Stimulated activated CD4-positive, alpha-beta T cell treated with anti-CD3 and anti-CD28 coated beads, Interleukin-4, amount 100 ng/mL, for 24 hours (primary cell): ENCODE measurements at places on chromosomes 1 and 21.

GRCh38 chr1:172373864-172374263, 46.6 kb upstream of the C1orf105 start:
- DNase-seq, result no peak

DNA sequence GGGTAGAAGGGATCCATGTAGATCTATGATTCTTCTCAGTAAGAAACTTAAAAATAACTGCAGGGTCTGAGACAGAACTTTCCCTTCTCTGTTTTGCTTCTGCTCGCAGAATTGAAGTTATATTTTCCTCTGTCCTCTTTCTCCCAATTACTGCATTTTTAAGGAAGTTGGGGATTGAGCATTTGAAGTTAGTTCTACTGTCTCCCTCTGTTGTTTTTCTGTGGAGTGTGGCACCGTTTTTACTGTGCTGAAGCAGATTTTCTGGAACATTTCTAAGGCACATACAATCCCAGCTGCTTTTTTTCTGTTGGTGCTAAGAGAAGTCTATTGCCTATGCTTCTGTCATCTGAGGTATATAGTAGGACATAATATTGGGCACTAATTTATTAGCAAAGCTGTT, 43.3 kb downstream of the RASAL2 start:
- DNase-seq, result no peak

GRCh38 chr21:28801906-28802305, 190.8 kb downstream of the LTN1 start:
- DNase-seq, result no peak

DNA sequence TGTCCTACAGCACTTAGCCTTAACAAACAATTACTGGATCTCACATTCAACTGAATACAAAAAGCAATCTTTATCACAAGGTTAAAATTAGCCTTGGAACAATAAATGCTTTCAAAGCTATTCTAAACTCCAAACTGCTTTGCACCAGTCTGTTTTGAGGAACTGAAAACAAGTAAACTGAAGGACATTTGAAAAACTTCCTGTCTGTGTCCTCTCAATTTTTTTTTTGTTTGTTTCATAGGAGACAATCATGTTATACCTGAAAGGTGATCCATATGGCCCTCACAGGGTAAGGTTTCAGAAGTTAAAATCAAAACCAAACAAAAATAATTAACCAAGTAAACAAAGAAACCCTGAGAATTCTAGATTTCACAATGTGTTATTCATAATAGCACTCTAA, 459.1 kb downstream of the DPYD start:
- no peak for DNase-seq

- no peak for DNase-seq
These were observed 42.5 kb downstream of the WDR4 start for GRCh38 chr21:42836767-42837301.

- no peak for DNase-seq
These were observed 36.3 kb downstream of the SDCCAG8 start for GRCh38 chr1:243292117-243292516.

DNA sequence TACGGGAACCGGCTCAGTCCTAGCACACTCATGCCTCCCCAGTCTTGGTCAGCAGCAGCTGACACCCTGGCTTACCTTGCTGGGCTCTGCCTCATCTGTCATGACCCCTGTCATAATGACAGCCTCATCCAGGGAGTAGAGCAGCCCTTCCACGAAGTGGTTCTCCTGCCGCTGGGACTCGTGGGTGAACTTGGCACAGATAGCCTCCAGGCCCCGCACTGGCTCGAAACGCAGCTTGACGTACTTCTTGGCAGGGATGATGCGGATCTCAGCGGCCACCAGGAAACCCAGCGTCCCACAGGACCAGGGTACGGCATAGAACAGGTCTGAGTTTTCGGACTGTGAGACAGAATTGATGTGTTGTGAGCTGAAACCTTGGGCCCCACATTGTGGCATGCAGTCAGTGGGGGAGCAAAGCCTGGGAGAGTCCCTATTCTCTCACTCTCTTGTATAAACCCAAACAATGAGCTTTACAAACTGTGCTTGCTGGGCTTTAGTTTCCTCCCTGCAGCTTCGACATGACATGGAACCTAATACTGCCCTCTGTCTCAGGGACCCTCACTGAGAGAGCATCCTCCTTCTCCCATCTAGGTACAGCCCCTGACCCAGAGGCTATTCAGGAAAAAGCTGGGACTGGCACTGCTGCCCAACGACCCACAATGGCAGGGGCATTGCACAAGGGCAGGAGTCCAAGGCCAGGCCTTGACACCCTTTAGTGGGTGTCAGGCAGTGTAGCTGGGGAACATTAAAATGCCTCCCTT, 15.5 kb downstream of the DHCR24 start:
- no peak for DNase-seq

DNA sequence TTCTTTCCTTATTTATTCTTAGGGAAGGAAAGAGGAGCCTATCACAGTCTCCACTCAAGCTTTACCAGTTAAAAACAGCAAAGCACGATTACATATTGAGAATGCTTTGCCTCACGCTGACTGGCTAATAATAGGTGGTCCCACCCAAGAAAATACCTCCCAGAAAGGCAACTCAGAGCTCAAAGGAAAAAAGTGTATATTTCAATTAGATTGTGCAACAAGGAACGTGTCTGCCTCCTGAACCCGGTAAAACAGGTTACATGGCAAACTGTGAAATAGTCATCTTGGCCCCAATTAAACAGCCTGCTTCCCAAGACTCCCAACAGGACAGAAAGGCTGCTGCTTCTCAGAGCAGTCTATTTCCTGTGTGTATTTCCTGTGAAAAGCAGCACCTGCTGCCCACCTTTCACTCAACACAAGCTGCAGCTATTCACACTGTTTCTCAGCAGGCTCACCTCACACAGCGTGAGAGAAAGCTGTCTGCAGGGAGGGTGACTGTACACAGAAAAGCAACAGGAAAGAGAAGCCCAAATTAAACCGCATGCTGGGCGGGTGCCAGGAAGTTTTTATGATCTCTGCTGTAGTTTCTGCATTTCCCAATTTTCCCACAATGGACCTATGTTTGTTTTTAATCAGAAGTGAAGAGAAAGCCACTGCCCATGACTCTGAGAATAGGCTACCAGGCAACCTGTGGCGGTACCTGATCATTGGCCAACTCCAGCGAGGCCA, 44.0 kb downstream of the URB1 start:
- no peak for DNase-seq

- DNase-seq, result no peak
These were observed 217.5 kb downstream of the FAF1 start for GRCh38 chr1:50742523-50742922.

GRCh38 chr21:14869984-14870852, 194.6 kb downstream of the NRIP1 start:
- no peak for DNase-seq

DNA sequence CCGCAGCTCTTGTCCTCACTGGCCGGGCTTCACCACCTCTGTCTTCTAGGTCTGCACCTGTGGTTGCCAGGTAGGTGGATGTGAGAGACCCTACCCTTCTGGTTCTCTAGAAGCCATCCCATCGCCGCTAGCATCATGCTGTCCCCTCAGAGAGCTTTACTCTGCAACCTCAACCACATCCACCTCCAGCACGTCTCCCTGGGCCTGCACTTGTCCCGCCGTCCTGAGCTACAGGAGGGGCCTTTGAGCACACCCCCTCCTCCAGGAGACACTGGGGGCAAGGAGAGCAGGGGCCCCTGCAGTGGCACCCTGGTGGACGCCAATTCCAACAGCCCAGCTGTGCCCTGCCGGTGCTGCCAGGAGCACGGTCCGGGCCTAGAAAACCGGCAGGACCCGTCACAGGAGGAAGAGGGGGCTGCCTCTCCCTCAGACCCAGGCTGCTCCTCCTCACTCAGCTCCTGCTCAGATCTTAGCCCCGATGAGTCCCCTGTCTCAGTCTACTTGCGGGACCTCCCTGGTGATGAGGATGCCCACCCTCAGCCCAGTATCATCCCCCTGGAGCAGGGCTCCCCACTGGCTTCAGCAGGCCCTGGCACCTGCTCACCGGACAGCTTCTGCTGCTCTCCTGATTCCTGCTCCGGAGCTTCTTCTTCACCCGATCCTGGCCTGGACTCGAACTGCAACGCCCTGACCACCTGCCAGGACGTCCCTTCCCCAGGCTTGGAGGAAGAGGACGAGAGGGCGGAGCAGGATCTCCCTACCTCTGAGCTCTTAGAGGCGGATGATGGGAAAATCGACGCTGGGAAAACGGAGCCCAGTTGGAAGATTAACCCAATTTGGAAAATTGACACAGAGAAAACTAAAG, 1.2 kb downstream of the RUSC1 start:
- DNase-seq, result no peak

DNA sequence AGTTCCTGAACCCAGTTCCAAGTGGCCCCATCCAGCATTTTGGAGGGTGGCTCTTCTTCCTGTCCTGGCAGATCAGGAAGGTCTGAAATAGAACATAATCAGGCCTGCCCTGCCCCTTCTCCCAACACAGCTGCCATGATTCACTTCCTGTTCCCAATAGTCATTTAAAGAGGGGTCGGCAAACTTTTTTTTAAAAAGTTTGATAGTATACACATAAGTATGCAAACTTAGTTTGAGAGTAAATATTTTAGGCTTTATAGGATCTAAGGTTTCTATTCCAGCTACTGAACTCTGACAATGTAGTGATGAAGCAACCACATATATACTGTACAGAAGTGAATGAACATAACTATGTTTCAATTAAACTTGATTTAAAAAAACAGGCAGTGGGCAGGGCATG, 66.4 kb downstream of the LUZP1 start:
- DNase-seq, result no peak

DNA sequence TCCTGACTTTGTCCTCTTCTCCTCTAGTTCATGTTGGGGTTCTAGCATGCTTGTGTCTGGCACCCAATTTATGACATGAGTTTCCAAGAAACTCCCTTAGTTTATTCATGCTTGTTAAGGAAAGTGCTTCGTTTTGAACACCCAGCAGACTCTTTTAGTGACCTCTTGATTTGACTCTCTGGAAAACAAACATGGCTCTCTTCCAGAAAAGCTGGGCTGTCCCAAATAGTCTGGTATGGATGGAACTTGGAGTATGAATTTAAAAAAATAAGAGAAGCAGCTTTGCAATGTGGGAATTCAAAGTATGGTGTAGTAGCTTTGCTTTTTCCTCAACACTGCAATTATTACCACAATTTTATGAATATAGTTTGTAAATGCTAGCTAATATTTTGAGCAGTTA, 143.4 kb upstream of the C8B start:
- DNase-seq, result no peak
